ENCODE measurements at places on chromosomes 4 and X. TPM values are rescaled to one million over a fixed set of nuclear protein-coding genes. Genes with fewer than 3 reads are reported as not detected.

- DNase-seq: no peak
Measured at GRCh38 chr4:79872738-79873137, 200.3 kb downstream of the ANTXR2 start.

GRCh38 chr4:113560579-113560978, 201.0 kb downstream of the CAMK2D start:
- no peak for DNase-seq

The KCNIP4 gene
- not detected for total RNA-seq

The FAM120C gene
- 6.0 TPM for total RNA-seq

The PRICKLE3 gene
- 8.3 TPM for total RNA-seq

The SLC26A1 gene
- total RNA-seq: not detected

The CXCL11 gene
- 1.3 TPM for total RNA-seq

Measured in MG63 (cell line).